ENCODE measurements at places on chromosomes 7 and 10. TPM values are rescaled to one million over a fixed set of nuclear protein-coding genes. Genes with fewer than 3 reads are reported as not detected.

Gene TMEM130
- not detected for total RNA-seq

GRCh38 chr7:95491634-95492314, 6.0 kb downstream of the ASB4 start:
- no peaks in the 10 kb centered on the region for H3K27me3 ChIP-seq
- no peak for DNase-seq
- H3K36me3 ChIP-seq: no peaks in the 10 kb centered on the region
- H3K27ac ChIP-seq: no peak overlapping the region
- no peak overlapping the region for H3K4me3 ChIP-seq

DNA sequence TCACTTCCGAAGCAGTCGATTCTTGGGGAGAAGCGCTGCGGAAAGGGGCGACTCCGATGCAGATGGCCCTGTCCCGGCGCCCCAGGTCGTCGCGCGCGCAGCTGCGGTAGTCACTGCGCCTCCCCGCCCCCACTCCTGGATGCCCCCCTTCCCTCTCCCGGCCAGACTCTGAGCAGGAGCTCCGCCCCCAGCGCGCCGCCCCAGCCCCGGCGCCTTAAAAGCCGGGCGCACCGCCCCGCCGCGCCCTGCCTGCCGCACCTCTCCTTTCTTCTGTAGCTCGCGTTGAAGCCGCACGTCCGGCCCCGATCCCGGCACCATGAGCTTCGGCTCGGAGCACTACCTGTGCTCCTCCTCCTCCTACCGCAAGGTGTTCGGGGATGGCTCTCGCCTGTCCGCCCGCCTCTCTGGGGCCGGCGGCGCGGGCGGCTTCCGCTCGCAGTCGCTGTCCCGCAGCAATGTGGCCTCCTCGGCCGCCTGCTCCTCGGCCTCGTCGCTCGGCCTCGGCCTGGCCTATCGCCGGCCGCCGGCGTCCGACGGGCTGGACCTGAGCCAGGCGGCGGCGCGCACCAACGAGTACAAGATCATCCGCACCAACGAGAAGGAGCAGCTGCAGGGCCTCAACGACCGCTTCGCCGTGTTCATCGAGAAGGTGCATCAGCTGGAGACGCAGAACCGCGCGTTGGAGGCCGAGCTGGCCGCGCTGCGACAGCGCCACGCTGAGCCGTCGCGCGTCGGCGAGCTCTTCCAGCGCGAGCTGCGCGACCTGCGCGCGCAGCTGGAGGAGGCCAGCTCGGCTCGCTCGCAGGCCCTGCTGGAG, at the start of gene INA:
TSS of gene INA (plus strand) at position 243 of the 817 bp plus-strand sequence. CDS start at position 317, 74 bp downstream.
- no peak within 1 kb of the TSS for H3K4me3 ChIP-seq
- H3K27ac ChIP-seq: no peak within 1 kb of the TSS
- H3K36me3 ChIP-seq: no peaks in the 10 kb centered on the region
- H3K4me1 ChIP-seq: no peaks in the 10 kb centered on the region
- no peak for DNase-seq

DNA sequence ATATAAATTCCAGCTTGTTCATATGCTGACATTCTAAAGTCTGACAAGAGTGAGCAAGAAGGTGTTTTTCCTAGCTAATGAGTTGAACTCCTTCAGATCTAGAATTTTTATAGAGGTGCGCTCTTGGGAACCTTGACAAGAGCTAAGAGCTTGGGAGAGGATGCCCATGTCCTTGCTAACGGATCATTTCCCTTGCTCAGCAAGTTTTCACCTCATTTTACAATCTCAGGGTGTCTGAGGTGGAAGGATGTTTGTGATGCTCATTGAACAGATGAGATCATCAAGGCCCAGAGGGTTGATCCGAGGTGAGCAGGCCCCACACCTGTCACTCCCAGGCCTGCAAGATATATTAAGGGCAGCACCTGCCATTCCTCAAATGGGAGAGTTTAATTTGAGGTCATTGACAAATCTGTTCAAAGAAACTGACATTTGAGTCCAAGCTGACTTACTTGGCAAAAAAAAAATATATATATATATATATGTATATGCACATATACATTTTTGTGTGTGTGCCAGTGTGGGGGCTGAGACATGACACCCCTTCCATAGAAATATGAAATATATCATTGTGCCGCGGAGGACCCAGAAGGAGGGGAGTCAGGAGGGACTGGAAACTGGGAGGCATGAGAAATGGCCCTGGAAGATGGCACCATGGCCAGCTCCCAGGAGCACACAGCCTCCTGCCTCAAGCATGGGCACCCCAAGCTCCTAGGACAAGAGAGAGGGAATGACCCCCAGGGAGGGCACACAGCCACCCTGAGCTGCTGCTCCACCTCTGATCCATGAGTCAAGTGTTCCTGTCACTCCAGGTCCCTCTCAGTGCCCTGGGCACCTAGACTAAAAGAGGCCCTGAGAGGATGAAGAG, 17.3 kb upstream of the TMEM72 start:
- H3K4me3 ChIP-seq: no peak overlapping the region
- H3K36me3 ChIP-seq: no peaks in the 10 kb centered on the region
- no peaks in the 10 kb centered on the region for H3K27me3 ChIP-seq
- DNase-seq: no peak
- no peaks in the 10 kb centered on the region for H3K4me1 ChIP-seq

GRCh38 chr7:105853931-105854419, 22.4 kb downstream of the ATXN7L1 start:
- no peaks in the 10 kb centered on the region for H3K36me3 ChIP-seq
- H3K27me3 ChIP-seq: no peaks in the 10 kb centered on the region
- H3K4me1 ChIP-seq: peaks cover 37% of the 10 kb centered on the region
- no peak for DNase-seq
- no peak overlapping the region for H3K27ac ChIP-seq

DNA sequence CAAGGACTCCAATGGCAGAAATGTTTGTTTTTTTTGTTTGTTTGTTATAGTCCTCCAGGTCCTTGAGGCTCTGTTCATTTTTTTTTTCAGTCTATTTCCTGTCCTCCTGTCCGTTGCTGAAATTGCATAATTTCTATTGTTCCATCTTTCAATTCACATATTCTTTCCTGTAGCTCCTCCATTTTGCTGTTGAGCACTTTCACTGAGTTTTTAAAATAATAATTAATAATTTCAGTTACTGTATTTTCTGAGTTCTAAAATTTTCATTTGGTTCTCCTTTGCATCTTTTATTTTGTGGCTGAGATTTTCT, 202.3 kb upstream of the AGR3 start:
- no peak for DNase-seq
- no peaks in the 10 kb centered on the region for H3K4me1 ChIP-seq
- H3K27me3 ChIP-seq: no peaks in the 10 kb centered on the region
- H3K4me3 ChIP-seq: no peak overlapping the region
- no peak overlapping the region for H3K27ac ChIP-seq

All from heart right ventricle (tissue), 16 donors.